ENCODE measurements at places on chromosomes 1 and 21.

DNA sequence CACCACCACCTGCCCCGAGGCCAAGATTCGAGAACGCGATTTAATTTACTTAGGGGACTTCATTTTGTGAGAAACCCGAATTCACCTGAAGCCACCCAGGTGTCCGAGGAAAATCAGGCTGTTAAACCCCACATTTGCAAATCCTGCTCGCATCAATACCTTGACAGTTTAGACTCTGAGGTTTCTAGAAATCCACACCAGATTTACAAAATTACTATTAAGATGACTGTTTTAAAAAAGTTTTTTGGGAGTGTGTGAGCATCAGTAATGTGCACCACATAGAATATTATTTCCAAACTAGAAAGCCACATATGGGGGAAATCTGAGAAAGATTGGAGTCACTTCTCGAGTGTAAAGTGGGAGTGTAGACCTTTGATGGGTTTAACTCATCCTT, 685 bp downstream of the RIMKLA start:
- DNase-seq, result no peak

GRCh38 chr1:202547215-202547614, 163.0 kb downstream of the SYT2 start:
- no peak for DNase-seq

DNA sequence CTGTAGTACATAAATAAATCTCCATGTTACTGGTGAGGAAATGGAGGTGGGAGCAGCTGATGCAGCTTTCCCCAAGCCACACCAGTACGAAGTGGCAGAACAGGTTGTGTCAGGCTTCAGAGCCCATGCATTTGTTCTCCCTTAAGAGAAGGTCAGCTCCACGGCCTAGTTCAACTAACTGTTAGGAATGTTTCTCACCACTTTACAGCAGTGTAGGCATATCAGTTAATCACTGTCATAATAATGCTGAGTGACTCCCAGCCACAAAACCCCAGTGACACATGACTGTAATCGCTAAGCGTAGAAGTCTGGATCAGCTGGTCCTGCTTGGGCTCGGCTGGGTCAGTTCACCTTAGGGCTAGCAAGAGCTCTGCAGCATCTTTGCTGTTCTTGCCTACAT, 90.4 kb downstream of the VPS26C start:
- DNase-seq, result no peak

- no peak for DNase-seq
Measured at GRCh38 chr1:235875036-235875597, 8.4 kb upstream of the LYST start.

DNA sequence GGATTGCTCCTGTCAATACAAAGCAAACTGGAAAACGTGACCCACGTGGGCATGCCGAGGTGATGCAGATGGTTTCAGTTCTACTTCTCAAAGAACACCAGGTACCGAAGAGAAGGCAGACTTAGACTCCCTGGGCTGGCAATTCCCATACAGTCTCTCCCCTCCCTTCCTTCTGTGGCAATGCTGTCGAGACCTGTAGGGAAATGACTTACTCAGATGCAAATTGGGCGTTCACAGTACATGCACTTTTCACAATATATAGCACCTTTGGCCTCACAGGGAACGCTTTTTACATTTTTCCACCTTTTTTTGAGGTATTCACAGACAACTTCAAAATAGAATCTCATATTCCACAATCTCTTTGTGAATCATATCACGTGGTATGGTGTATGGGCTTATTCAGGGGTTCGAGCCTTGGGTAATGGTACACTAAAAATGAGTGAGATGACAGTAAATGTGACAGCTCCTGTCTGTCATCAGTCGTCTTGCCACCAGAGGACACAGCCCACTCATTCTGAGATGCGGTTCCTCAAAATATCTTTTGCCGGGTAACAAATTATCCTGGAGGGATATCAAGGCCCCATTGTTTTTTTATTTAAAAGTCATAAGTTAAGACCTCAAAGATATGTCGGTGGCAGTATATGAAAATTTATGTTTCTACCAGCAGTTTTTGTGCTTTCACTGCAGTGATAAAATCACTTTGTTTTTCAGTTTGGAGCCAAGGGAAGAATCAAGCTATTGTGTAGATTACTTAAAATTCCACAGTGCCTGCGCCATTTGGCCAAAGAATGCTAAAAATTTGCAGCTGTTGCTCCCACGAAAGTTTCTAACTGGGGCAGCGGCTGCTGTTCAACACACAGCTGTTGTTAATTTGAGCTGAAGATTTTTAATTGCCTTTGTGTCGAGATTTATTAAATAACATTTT, 168.4 kb downstream of the ZZZ3 start:
- DNase-seq, result no peak
